B cell (primary cell): ENCODE measurements at places on chromosomes 2 and 18. TPM values are rescaled to one million over a fixed set of nuclear protein-coding genes. Genes with fewer than 3 reads are reported as not detected.

The NPPC gene
- total RNA-seq, result 0.70 and 0.71 TPM in 2 replicates

The EMILIN2 gene
- 48.2 and 52.7 TPM in 2 replicates for total RNA-seq

The MAP2 gene
- 3.0 and 3.1 TPM in 2 replicates for total RNA-seq

The REG1B gene
- total RNA-seq, result not detected in 2 replicates

The RNF181 gene
- 67.3 and 76.6 TPM in 2 replicates for total RNA-seq

The TMEM185B gene
- total RNA-seq, result 29.6 TPM in 2 replicates
